Camera-type eye (tissue), 1 donor: ENCODE measurements at places on chromosomes 1 and 21. TPM values are rescaled to one million over a fixed set of nuclear protein-coding genes. Genes with fewer than 3 reads are reported as not detected.

The NPHS2 gene
- total RNA-seq, result not detected

The CCDC185 gene
- total RNA-seq, result not detected

The LHX8 gene
- not detected for total RNA-seq

The CLSTN1 gene
- total RNA-seq, result 227 TPM

The KRTAP19-3 gene
- total RNA-seq, result not detected

The TIMM17A gene
- 35.5 TPM for total RNA-seq

The RALGPS2 gene
- total RNA-seq, result 140 TPM

The PIK3R3 gene
- total RNA-seq, result 33.9 TPM

The SPRR5 gene
- total RNA-seq, result not detected

The OR2T11 gene
- not detected for total RNA-seq

The KIAA0319L gene
- total RNA-seq, result 120 TPM

The PGBD5 gene
- 11.3 TPM for total RNA-seq

The A3GALT2 gene
- 0.66 TPM for total RNA-seq

The ROR1 gene
- total RNA-seq, result 19.8 TPM

The CFAP410 gene
- total RNA-seq, result 25.6 TPM

The HMGN2 gene
- total RNA-seq, result 449 TPM

The TSSK3 gene
- 0.55 TPM for total RNA-seq

The PRKAA2 gene
- 32.7 TPM for total RNA-seq

The TFF2 gene
- not detected for total RNA-seq

The OR6N1 gene
- not detected for total RNA-seq

The RHD gene
- 0.49 TPM for total RNA-seq

The PPM1J gene
- total RNA-seq, result 1.8 TPM

The AIRE gene
- 0.27 TPM for total RNA-seq

The EXOSC10 gene
- total RNA-seq, result 81.6 TPM

The KLHDC8A gene
- total RNA-seq, result 20.7 TPM

The APCS gene
- not detected for total RNA-seq

The ENSA gene
- total RNA-seq, result 112 TPM

The PTAFR gene
- total RNA-seq, result 2.0 TPM

The KRTAP21-1 gene
- total RNA-seq, result 1.3 TPM

The MRPL55 gene
- 36.6 TPM for total RNA-seq

The RPS6KA1 gene
- 10.8 TPM for total RNA-seq

The PTCH2 gene
- total RNA-seq, result 4.6 TPM

The WLS gene
- total RNA-seq, result 106 TPM

The PDPN gene
- 14.1 TPM for total RNA-seq
